Daoy (cell line): ENCODE measurements at places on chromosomes 7 and 10. TPM values are rescaled to one million over a fixed set of nuclear protein-coding genes. Genes with fewer than 3 reads are reported as not detected.
A peak's percentile ranks its signal among the peaks of the same experiment; 100 is the strongest.

Gene EPDR1
- 69.0 and 75.9 TPM in 2 replicates for total RNA-seq

Gene ANKRD22
- not detected in 2 replicates for total RNA-seq

Gene ZNF775
- total RNA-seq, result 9.1 and 18.2 TPM in 2 replicates

DNA sequence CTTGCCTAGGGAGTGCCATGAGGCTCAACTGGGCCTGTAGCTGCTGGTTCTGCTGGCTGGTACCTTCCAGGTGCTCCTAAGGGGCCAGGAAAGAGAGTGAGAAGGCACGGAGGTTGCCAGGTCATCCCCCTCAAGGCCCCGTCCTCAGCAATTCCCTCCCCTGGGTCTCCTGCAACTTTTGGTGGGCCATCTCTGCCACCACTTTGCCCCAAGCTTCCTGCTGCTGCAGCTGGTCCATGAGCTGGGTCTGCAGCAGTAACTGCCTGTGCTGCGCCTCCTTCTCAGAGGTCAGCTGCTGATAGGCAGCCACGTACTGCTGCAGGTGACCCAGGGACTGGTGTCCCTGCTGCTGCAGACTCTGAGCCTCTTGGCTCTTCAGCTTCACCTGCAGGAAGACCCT is 17.3 kb upstream of the MTPAP start:
- no peak for DNase-seq

GRCh38 chr7:101857358-101857811 is 40.0 kb downstream of the CUX1 start:
- no peak for DNase-seq

DNA sequence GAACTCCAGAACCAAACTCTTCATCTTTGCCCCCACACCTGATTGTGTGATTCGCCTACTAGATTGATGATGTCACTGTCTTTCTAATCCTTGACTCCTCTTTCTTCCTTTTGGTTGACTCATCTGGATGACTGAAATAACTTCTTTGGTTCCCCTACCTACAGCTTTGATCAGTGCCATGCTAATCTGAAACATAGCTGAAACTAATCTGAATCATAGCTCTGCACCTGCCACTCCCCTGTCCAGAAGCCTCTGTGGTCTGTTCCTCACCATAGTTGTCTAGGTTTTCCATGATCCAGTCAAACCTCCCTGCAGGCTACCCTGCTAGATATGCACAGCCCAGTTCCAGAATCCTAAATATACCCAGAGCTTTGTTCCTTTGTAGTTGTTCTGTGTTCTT is 51.9 kb downstream of the ZNF365 start:
- DNase-seq, result peak; percentile 32

GRCh38 chr10:119981826-119982225 is 89.3 kb downstream of the SEC23IP start:
- no peak for DNase-seq

- peak; percentile 27 for DNase-seq
These were observed 8.5 kb upstream of the NFE2L3 start for GRCh38 chr7:26143298-26144048.

DNA sequence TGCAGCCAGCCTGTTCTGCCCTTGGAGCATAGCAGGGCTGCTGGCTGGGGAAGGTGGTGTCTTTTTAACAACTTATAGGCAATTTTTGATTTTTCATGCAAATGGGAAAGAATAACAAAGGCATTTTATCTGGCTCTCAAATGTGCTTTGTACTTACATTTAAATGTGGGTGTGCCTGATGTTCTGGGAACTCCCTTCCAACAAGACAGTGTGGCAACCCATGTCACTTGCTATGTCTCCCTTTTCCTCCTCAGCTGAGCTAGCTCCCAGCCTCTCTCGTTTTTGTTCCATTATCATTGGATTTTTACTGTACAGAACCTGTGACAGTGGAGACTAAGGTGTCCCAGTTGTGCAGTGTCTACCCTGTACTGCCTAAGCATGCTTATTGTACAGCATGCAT is 93.5 kb upstream of the PDCD4 start:
- no peak for DNase-seq

- peak; percentile 3 for DNase-seq
These were observed 72.1 kb downstream of the ADCY1 start for GRCh38 chr7:45646207-45646821.

- no peak for DNase-seq
These were observed 1178.0 kb downstream of the REEP3 start for GRCh38 chr10:64699244-64699643.

- DNase-seq, result no peak
These were observed 14.8 kb downstream of the COL13A1 start for GRCh38 chr10:69816521-69816920.
